ENCODE measurements at places on chromosomes 1 and 21.

- no peak for DNase-seq
Observed at GRCh38 chr21:41497008-41497407, 10.9 kb downstream of the TMPRSS2 start.

DNA sequence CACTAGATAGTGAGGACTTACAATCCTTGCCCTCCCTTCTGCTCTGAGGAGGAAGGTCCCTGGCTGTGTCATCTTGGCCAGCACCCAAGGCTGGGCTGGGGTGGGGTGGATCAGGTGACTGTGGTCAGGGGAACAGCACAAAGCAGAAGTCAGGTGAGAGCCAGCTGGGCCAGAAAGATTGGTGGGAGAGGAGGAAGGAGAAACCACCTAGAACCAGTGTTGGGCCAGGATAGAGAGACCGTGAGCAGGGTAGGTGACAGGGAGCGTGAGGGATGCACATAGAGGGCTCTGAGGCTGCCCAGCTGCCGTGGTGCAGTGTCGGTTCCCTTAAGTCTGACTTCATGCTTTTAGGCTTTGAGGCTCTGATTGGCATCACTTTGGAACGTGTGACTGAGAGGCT, 22.7 kb downstream of the NCF2 start:
- no peak for DNase-seq

- DNase-seq = peak; percentile 43
Observed at GRCh38 chr1:209409780-209410179, 173.7 kb upstream of the CAMK1G start.

GRCh38 chr1:168582688-168583336, 6.4 kb downstream of the XCL1 start:
- peak; percentile 33 for DNase-seq

DNA sequence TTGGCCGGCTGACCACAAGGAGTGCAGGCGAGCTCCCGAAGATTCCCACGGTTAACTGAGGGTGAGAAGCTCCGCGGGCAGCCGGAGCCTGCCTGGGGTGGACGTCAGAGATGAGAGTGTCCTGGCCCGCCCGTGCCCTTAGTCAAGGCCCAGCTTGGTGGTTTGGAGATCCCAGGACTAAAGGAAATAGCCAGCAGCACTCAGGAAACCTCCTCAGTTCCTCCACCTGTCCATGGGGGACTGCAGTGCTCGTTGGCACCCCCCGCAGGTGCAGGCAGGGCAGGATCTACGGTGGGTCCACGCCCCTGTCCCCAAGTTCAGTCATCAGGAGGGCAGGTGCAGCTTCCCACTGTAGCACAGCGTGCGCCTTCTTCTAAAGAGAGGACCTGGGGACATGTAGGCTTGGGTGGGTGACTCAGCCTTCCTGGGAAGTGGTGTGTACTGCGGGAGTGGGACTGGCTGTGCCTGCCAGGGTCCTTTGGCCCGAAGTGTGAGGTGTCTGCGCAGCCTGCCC, 32.5 kb downstream of the SLX9 start:
- no peak for DNase-seq

GRCh38 chr1:86156566-86157455, at the start of gene COL24A1:
COL24A1 (minus strand) TSS chr1:86156772; CDS start chr1:86156396, 376 bp downstream.
- DNase-seq = no peak

- no peak for DNase-seq
Observed at GRCh38 chr1:3115275-3116149, 46.5 kb downstream of the PRDM16 start.

- DNase-seq = peak; percentile 14
Observed at GRCh38 chr1:109499661-109500536, 6.0 kb downstream of the CYB561D1 start.

- DNase-seq = peak; percentile 81
Observed at GRCh38 chr1:107941123-107941522, 23.9 kb downstream of the VAV3 start.

- peak; percentile 21 for DNase-seq
Observed at GRCh38 chr21:36428761-36429432, 43.7 kb downstream of the CHAF1B start.

GRCh38 chr1:61888808-61889207, 146.5 kb downstream of the PATJ start:
- DNase-seq = no peak

DNA sequence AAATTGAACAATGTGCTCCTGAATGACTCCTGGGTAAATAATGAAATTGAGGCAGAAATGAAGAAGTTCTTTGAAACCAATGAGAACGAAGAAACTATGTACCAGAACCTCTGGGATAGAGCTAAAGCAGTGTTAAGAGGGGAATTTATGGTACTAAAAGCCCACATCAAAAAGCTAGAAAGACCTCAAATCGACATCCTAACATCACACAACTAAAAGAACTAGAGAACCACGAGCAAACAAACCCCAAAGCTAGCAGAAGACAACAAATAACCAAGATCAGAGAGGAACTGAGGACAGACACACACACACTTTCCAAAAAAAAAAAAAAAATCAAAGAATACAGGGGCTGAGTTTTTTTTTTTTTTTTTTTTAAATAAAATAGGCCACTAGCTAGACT, 564.2 kb downstream of the SMYD3 start:
- DNase-seq = no peak

- no peak for DNase-seq
Observed at GRCh38 chr1:180231936-180232335, 1.9 kb downstream of the LHX4 start.

GRCh38 chr1:178593515-178593914, 80.6 kb downstream of the TEX35 start:
- no peak for DNase-seq
